ENCODE measurements at places on chromosomes 5 and 9.

- DNase-seq = no peak
These were observed 10.5 kb downstream of the HSPA4 start for GRCh38 chr5:133062276-133062675.

GRCh38 chr9:19946441-19947109, 157.7 kb upstream of the SLC24A2 start:
- DNase-seq = no peak

DNA sequence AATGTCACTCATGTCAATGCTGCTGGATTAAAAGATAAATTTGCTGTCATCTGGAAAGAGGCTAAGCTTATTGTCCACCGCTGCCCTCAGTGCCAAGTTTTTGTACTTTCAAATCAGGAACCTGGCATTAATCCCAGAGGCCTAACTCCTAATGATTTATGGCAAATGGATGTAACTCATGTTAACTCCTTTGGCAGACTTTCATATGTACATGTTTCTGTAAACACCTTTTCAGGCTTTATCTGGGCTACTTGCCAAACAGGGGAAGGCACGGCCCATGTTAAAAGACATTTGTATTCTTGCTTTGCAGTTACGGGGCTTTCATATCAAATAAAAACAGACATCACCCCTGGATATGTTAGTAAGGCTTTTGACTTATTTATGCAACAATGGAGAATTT, 608.0 kb upstream of the ACO1 start:
- no peak for DNase-seq

DNA sequence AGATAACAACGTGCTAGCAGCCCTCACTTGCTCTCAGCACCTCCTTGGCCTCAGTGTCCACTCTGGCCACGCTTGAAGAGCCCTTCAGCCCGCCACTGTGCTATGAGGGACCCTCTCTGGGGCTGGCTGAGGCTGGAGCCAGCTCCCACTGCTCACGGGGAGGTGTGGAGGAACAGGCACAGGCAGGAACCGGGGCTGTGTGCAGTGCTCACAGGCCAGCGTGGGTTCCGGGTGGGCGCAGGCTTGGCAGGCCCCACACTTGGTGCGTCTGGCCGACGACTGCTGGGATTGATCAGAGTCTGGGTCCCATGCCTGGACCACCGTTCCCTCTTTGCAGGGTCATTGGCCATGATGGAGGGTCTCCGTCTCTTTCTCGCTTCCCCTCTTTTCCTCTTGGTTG, 194.3 kb upstream of the GRAMD2B start:
- no peak for DNase-seq

DNA sequence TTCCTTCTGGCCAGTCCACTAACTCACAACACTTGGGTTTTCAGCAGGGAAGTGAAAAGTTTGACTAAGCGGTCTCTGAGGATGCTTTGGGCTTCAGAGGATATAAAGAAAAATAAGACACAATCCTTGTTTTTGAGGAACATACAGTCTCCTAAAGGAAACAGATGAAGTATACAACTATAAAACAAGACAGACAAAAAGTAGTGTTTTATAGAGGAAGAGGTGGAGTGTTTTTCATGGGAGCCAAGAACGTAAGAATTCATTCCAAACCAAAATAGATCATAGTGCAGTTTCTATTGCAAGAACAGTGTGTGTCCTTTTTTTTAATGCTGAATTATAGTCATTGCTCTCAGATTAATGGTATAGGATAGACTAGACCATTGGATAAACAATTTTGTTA, 586.9 kb upstream of the BRINP1 start:
- DNase-seq = no peak

DNA sequence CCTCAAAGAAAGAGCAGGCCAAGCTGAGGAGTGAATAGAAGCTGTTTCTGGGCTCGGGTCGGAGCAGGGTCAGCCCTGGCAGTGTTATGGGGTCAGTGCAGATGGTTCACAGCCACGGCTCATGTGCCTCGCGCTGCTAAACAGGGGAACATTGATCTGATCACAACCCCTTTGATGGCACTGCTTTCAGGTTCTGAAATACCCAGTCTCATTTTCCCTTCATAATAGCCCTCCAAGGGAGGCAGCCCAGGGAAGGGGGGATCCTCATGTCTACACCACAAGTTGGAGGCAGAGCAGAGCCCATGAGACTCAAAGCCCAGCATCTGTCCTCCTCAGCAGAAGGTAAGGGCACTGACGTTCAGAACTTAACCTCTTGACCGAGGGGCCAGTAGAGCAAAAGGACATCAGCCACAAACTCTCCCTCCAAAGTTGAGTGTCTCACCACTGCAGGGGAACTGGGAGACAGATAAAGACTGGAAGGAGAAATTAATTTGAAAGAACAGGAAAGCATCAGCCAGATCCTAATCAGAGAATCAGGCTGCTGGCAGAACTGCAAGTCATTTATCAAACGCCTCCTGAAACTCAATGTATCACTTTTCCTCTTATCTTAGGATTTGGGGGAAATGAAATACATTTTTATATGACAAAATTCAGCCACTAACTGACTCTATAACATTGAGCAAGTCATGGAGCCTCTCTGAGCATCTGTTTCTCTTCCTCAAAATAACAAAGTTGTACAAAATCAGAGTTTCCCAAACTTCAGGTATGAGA, 110.6 kb downstream of the SH3TC2 start:
- DNase-seq = no peak

- no peak for DNase-seq
These were observed 1.5 kb downstream of the FBN2 start for GRCh38 chr5:128536254-128537220.

DNA sequence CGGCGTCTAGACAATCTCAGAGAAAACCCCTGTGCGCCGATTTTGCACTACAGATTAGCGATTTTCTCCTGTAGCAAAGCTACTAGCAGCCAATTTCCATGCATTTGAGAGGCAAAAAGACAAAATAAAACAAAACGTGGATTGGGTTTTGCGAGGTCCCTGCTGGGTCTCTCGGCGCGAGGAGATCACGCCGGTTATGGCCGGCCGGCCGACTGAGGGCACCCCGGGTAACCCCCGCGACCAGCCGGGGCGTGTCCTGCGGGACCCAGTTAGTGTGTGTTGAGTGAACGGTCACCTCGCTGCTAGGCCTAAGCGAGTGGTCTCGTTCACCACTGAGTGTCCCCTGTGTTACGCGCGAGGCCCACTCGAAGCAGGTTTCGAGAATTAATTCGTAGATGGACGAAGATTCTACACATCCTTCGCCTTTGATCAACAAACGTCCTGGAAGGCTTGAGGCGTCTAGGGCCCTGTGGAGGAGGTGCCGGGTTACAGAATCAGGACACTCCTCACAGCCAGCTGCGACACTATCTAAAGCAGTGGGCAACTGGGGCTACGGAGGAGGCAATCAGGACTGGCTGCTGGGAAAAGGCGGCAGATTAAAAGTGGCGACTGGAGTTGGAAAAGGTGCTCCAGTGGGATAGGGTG, 764 bp upstream of the VDAC1 start:
- DNase-seq = no peak

DNA sequence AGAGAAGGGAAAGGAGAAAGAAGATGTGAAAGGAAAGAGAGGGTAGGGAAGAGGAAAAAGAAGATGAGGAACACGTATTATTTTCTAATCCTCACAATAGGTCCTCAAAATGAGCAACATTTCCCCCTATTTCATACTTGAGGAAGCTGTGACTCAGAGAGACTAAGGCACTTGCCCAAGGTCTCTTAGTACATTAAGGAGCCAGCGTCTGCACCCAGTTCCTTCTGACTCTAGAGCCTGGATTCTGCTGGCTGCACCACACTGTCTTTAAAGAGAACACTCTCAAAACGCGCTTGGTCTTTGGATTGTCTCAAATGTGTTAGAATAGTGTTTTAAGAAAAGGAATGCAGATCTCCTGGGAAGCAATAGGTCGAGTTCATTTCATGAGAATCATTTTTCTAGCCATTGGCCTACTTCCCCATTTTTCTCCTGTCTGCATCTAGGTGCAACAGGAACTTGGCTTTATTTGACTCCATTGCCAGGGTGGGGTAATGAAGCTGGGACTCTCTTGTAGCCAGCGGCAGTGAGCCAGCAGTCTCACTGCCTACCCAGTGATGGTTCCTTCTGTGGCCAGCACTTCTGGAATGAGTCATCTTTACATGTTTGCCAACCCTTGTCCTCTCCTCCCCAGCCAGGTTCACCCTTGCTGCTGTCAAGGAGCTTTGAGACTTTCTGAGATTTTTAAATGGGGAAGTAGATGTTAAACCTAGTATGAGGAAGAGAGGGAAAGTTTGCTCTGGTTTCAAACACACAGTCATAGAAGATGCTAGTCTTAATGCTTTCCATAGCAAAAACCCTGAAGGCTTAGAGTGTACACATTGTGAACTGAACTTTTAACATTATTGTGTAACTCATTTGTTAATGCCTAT, 82.7 kb downstream of the DOCK8 start:
- no peak for DNase-seq

GRCh38 chr9:105438141-105438806, 9.6 kb upstream of the FSD1L start:
- no peak for DNase-seq
